ENCODE measurements at places on chromosomes 6 and 20.

GRCh38 chr20:20353576-20353975 lies 14.3 kb upstream of the INSM1 start:
- DNase-seq = no peak

DNA sequence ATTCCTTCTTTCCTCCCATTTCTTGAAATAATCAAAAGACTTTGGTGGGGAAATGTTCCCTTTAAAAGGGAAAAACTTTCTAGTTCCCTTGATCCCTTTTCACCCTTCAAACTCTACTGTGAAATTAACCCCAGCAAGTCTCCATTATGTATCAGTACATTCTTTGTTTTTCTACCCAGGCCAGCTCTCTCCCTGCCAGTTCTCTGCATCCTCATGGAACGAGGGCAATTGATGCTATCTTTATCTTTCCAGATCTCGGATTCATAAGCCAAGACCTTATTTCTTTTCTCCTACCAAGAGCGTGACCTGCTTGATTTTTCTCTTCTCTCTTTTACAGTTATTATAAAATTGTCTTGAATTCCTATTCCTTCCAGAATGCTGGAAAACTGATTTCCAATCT lies 75.8 kb downstream of the ADGRB3 start:
- DNase-seq = no peak

- DNase-seq = no peak
Measured at GRCh38 chr6:152295920-152296319, 341.2 kb downstream of the SYNE1 start.

GRCh38 chr6:154872542-154873114 lies 122.5 kb upstream of the TIAM2 start:
- no peak for DNase-seq

- no peak for DNase-seq
Measured at GRCh38 chr6:136334853-136335252, 45.2 kb upstream of the BCLAF1 start.

Data from CD4-positive, alpha-beta T cell (primary cell).